ENCODE measurements at places on chromosomes 5 and 9. TPM values are rescaled to one million over a fixed set of nuclear protein-coding genes. Genes with fewer than 3 reads are reported as not detected.
A peak's percentile ranks its signal among the peaks of the same experiment; 100 is the strongest.

- no peak for DNase-seq
- no peak overlapping the region for H3K27ac ChIP-seq
- no peaks in the 10 kb centered on the region for H3K36me3 ChIP-seq
- H3K4me3 ChIP-seq, result no peak overlapping the region
These were observed 96.4 kb upstream of the SPOCK1 start for GRCh38 chr5:137595396-137596079.

GRCh38 chr5:154834053-154834452 lies 16.4 kb downstream of the FAXDC2 start:
- peaks cover 23% of the 10 kb centered on the region for H3K4me1 ChIP-seq
- no peaks in the 10 kb centered on the region for H3K36me3 ChIP-seq
- no peak for DNase-seq
- H3K4me3 ChIP-seq, result no peak overlapping the region
- H3K27ac ChIP-seq, result peak overlapping the region; percentile 60

DNA sequence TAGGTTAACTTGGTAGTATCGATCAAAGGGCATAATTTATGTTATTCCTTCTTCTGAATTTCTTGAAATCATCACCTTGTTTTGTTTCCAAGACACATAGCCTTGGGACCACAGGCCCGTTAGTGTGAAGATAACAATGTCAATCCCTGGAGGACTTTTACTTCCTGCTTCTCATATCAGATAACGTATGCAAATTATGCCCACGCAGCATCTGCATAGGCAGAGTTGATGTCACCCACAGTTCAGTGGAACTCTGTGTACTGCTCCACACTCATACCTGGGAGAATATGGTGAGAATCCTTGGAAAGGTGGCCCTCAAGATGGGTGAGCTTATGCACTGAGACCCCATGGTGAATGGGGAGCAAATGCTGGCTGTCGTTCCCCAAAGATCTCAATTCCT lies 95.0 kb downstream of the CFAP90 start:
- no peaks in the 10 kb centered on the region for H3K27me3 ChIP-seq
- H3K27ac ChIP-seq, result no peak overlapping the region
- H3K36me3 ChIP-seq, result no peaks in the 10 kb centered on the region
- no peak overlapping the region for H3K4me3 ChIP-seq

- DNase-seq, result no peak
- no peaks in the 10 kb centered on the region for H3K36me3 ChIP-seq
- no peaks in the 10 kb centered on the region for H3K4me1 ChIP-seq
- H3K27me3 ChIP-seq, result no peaks in the 10 kb centered on the region
- H3K27ac ChIP-seq, result no peak overlapping the region
These were observed 284.2 kb upstream of the SEMA6A start for GRCh38 chr5:116858705-116859333.

PKD2L2 gene
- 0.41 TPM for polyA plus RNA-seq

DNA sequence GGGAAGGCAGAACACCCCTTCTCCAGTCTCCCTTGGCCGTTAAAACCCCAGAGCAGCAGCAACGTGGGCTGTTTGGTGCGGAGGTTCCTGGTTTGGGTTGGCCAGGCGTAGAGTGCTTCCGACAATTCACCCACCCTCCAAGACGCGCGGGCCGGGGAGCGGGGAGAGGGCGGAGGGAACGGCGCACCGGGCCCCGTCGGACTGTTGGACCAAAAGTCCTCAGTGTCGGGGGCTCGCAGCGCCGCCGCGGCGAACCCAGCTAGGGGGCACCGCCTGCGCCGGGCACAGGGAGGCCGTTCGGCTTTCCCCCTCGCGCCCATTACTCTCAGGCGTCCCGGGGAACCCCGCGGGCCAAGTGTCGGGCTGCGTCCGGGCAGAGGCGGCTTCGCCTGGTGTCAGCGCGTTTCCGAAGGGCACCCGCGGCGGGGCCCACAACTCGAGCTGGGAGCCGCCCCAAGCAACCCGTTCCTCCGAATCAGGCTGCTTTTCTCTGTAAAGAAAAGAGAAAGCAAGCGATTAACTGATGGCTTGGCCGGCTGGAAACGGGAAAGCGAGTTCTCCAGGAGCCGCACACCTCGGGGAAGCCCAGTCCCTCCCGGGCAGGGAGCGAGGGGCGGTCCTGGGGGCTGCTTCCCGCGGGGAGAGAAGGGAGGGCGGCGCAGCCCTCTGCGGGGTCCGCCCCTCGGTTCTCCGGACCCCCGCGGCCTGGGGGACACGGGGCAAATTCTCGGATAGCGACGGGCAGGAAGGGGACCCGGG lies 145.5 kb downstream of the ERCC6L2 start:
- DNase-seq, result peak; percentile 74
- no peaks in the 10 kb centered on the region for H3K27me3 ChIP-seq
- peak overlapping the region; percentile 74 for H3K27ac ChIP-seq
- H3K36me3 ChIP-seq, result no peaks in the 10 kb centered on the region
- peak overlapping the region; percentile 63 for H3K4me3 ChIP-seq

All from CD8-positive, alpha-beta memory T cell (primary cell).